ENCODE measurements at places on chromosomes 7 and 10.
A peak's percentile ranks its signal among the peaks of the same experiment; 100 is the strongest.

GRCh38 chr10:129866894-129867293 is 97.2 kb downstream of the EBF3 start:
- H3K4me3 ChIP-seq = no peak overlapping the region
- H3K36me3 ChIP-seq = no peaks in the 10 kb centered on the region
- H3K4me1 ChIP-seq = no peaks in the 10 kb centered on the region
- H3K27ac ChIP-seq = no peak overlapping the region

DNA sequence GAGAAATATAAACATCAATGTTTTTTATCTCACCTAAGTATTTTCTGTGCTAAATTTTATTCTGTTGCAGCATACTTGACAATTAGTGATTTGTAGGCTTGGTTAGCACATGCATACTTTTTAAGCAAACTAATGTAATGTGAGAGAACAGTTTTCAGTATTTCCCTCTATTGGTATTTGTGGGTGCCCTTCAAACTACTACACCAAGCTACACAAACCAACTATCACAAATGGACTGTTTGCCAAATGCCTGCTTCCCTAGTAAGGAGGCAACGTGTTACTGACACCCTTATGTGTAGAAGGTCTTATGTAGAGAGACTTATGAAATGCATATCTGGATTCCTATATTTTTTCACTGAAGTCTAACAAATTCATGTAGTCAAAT is 98.4 kb upstream of the FZD1 start:
- no peaks in the 10 kb centered on the region for H3K27me3 ChIP-seq
- H3K4me1 ChIP-seq = no peaks in the 10 kb centered on the region
- H3K36me3 ChIP-seq = no peaks in the 10 kb centered on the region
- no peak overlapping the region for H3K27ac ChIP-seq
- DNase-seq = no peak

- H3K36me3 ChIP-seq = no peaks in the 10 kb centered on the region
- H3K4me3 ChIP-seq = no peak overlapping the region
- H3K27ac ChIP-seq = no peak overlapping the region
- no peaks in the 10 kb centered on the region for H3K4me1 ChIP-seq
- peaks cover 29% of the 10 kb centered on the region for H3K27me3 ChIP-seq
- peak; percentile 54 for DNase-seq
Measured at GRCh38 chr10:79929409-79929904, 19.4 kb downstream of the SFTPD start.

- no peak overlapping the region for H3K27ac ChIP-seq
- no peaks in the 10 kb centered on the region for H3K27me3 ChIP-seq
- peaks cover 13% of the 10 kb centered on the region for H3K4me1 ChIP-seq
- no peak for DNase-seq
- H3K4me3 ChIP-seq = no peak overlapping the region
Measured at GRCh38 chr10:73218431-73219191, 28.4 kb downstream of the DNAJC9 start.

- H3K4me1 ChIP-seq = no peaks in the 10 kb centered on the region
- no peak overlapping the region for H3K4me3 ChIP-seq
- H3K36me3 ChIP-seq = no peaks in the 10 kb centered on the region
- DNase-seq = no peak
- H3K27ac ChIP-seq = no peak overlapping the region
Measured at GRCh38 chr10:131047501-131047900, 264.0 kb downstream of the TCERG1L start.
